Activated CD4-positive, alpha-beta T cell treated with anti-CD3 and anti-CD28 coated beads, Interleukin-2, amount 50 U/mL, for 48 hours (primary cell): ENCODE measurements at places on chromosomes 1 and 21.

DNA sequence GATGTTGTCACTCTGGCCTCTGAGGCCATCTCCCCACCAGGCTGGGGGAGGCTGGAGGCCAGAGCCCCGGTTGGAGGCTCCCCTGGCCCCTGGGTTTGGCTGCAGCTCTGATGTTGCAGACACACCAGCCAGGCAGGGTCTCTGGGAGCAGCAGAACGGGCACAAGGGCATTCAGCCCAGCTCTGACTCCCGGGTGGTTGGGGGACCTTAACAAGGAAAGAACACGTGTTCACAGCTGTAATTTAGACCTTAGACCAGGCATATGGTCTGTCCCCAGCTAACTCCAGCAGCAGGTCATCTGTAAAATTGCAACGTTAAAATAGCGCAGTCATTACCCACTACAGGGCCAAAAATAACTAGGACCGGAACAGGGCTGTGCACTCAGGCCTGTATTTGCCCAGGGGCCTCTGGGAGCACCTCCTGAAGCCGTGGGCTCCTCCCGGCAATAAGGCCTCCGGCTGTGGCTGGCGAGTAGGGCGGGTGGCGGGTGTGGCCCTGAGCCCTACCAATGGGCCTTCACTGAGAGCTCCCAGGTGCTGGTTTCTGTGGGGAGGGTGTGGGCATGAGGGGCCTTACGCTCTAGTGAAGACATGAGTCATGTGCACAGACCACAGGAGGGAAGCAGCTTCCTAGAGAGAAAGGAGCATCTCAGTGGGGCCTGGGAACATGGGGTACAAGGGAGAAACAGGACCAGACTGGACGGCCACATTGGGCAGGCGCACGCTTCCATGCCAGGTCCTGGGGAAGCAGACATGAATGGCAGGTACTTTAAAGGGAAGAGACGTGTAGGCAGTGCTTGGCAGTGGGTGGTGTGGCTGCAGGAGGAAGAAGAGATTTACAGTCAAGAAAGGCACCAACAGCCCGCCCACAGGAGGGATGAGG, 6.1 kb downstream of the LDLRAP1 start:
- peak; percentile 90 for DNase-seq

- DNase-seq, result no peak
These were observed 78.2 kb downstream of the SLC66A1 start for GRCh38 chr1:19390166-19390850.

GRCh38 chr21:21897275-21897883, 899.2 kb downstream of the NCAM2 start:
- no peak for DNase-seq

GRCh38 chr1:18057623-18058022, 50.0 kb upstream of the IGSF21 start:
- DNase-seq, result no peak

DNA sequence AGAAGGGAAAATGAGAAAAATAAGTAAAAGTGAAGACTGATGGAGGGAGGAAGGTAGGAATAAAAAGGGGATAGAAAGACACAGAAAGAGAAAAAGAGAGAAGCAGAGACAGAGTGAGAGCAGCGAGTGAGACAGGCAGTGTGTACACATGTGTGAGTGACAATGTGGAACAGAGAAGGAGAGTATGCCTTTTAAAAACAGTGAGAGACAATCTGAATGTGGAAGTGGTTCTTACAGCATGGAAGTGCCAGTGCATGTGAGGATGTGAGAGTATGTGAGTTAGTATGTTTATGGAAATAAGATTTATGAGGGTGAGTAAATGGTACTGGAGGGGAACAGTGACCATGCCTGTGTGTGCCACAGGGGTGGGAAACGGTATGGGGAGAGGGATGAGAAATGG, 1.2 kb downstream of the NEGR1 start:
- DNase-seq, result no peak

GRCh38 chr1:52904927-52905698, 16.4 kb downstream of the ECHDC2 start:
- peak; percentile 33 for DNase-seq
